Stimulated activated CD4-positive, alpha-beta T cell treated with anti-CD3 and anti-CD28 coated beads, Interleukin-2, amount 100 ng/mL, for 24 hours (primary cell): ENCODE measurements at places on chromosomes 2 and 18.

DNA sequence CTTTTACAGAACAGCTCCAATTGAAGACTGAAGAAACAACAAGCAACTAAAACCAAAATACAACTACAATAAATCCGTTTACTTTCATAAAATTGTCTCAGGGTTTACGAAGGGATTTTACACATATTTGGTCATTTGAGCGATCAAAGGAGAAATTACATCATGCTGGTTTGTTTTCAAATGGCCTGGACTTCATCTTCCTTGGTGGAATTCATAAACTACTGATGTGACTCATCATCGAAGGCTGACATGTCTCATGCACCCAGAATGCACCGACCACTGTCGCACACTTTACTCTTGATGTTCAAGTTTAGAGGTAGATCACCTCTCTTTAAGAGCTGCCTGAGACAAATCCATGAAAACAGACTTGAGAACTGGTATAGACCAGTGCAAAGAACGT lies 25.6 kb upstream of the PMAIP1 start:
- no peak for DNase-seq

GRCh38 chr18:76384114-76384790 lies 110.8 kb downstream of the ZNF516 start:
- no peak for DNase-seq

GRCh38 chr2:43609290-43609918 lies 13.6 kb upstream of the THADA start:
- peak; percentile 10 for DNase-seq

DNA sequence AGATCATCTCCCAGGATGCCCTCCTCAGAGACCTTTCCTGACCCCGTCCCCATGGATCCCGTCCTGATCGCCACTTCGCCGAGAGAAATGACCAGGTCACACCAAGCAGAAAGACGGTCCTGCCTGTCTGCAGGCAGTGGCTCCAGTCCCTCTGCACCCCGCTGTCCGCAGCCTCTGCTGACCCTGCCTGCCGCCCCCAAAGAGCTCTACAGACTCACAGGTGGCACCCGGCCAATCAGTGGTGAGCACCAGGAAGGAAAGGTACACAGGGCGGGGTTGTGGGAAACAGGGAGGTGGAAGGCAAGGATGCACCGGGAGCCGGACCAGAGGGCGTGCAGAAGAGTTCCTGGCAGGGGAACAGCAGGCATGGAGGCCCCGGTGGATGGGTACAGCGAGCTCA lies 94.8 kb downstream of the NDUFA10 start:
- DNase-seq, result no peak

DNA sequence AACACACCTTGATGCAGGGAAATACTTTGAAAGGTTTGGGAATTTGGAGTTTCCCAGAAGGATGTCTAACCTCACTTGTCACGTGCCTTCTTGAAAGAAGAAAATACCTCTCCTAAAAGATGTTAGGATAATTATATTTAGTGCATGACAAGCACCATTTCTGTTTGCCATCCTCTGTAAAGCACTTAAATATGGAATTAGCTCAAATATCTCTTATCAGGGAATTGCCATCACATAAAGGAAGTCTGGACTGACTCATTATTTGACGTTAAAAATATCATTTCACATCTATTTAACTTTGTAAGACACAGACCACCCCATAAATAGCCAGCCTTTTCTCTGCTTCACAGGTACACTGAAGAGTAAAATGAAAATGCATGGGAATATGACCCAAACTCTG lies 140.1 kb downstream of the STK39 start:
- no peak for DNase-seq

DNA sequence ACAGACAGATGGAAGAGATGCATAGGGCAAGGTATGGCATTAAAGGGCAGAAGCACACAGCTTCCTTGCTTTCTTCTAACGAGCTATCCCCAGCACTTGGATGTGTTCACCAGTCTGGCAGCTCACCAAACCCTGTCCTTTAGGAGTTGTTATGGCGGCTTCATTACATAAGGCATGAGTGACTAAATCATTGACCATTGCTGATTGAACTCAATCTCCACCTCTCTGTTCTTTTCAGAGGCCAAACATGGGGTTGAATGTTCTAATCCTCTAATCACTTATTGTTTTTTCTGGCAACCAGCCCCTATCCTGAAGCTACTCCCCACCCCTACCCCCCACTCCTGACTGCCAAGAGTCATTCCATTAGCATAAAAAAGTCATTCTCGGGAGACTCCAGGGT lies 301.8 kb downstream of the XIRP2 start:
- DNase-seq, result no peak

DNA sequence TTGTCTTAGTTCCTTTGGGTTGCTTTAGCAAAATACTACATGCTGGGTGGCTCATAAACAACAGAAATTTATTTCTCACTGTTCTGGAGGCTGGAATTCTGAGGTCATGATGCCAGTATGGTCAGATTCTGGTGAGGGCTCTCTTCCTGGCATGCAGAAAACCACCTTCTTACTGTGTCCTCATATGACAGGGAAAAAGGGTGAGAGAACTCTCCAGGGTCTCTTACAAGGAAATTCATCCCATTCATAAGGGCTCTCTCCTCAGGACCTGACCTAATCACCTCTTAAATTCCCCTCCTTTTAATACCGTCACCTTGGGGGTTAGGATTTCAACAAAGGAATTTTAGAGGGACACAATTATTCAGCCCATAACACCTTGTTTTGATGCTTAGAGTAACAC lies 243.1 kb upstream of the TNP1 start:
- no peak for DNase-seq

- DNase-seq, result no peak
Measured at GRCh38 chr2:201777043-201777442, 3.7 kb downstream of the ALS2 start.

- DNase-seq, result no peak
Measured at GRCh38 chr18:79242246-79242645, 153.5 kb upstream of the NFATC1 start.

- no peak for DNase-seq
Measured at GRCh38 chr2:177574356-177574755, 181.8 kb downstream of the AGPS start.

GRCh38 chr2:145016711-145017110 lies 496.8 kb upstream of the ZEB2 start:
- DNase-seq, result no peak
